IPS DF 19.7 (cell line): ENCODE measurements at places on chromosomes 4 and X.

DNA sequence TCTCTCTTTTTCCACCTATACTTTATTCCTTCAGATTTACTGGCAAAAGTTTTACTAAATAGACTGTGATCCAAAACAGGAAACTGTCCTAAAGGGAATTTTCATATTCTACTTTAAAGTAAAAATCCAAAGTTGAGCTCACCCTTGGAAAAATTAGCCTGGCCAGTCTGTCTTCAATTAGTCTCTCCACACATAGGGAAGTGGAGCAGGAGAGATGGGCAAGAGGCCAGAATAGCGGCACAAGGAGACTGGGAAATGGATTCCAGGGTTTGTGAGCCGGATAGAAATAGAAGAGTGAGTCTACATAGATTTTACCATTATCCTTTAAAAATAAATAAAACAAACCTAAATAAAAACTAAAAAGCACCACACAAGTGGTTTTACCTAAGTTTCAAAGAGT, 16.2 kb upstream of the FRMD7 start:
- DNase-seq = no peak

DNA sequence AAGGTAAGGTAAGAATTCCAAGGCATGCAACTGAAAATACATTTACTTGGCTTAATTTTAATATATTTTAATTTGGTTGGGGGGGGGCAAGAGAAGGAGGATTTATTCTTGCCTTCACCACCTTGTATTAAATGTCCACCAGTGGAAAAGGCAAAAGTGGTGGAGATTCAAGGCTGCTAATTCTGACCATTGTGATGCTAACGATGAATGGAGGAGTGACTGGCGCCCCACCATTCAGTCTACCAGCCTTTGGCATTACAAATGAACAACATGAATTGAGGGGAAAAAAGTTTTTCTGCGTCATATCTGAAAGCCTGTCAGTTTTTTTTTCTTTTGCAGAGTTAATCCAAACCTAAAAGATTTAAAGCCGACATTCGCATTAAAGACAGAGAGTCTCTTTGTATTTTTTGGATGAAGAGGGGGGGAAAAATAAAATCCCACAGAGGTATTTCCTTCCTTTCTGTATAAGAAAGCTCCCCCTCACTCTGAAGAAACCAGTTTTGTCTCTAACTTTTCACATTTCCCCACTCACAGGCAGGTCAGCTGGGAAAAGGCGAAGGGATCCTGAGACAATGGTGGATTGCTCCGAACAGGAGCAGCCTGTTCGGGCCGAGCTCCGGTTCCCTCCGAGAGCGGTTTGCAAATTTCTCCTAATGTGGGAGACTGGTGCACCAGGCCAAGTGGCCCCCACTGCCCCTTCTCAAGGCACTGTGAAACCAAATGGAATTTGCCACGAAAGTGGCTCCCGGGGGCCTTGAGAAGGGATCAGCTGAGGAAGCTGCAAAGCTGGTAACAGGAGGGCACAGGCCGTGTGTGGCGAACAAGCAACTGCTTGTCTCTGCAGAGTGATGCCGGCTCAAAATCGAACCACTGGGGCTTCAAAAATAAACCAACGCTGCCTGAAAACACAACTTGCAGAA, 28.1 kb downstream of the SHISA3 start:
- no peak for DNase-seq

DNA sequence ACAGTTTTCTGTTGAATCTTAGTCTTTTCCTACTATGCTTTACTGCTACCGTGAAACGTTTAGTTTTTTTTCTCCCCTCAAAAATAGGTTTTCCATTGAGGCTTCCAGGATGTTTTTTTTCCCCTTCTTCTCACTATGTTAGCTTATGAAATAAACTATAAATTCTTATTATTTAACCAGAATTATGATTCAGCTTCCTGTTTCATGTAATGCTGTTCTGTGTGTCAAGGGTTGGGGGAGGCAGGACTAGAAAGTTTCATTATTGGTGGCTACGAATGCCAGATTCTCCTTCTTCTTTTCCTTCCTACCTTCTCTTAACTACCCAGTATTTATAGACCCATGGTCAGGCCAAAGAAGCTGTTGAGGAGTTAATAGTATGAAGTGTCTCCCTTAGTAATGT, 11.8 kb downstream of the CLCN5 start:
- DNase-seq = no peak

- DNase-seq = no peak
These were observed 17.9 kb upstream of the HERC6 start for GRCh38 chr4:88360791-88361190.

DNA sequence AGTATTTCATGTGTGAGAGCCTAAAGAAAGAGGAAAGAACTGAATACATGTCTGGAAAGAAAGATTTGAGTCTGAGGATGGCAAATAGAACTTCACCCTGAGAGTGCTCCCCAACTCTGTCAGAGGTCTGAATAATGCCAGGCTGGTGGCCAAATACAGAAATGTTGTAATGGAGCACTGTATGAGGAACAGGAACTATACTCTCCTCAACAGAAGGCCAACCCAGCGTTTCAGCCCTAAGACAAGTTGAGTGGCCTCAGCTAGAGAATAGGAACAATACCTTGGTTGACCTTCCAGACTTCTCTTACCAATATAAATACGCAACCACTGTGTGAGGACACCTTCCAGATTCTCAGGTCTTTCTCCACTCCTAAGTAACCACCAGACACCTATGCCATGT, 94.5 kb upstream of the STIM2 start:
- no peak for DNase-seq

GRCh38 chrX:72346302-72346949, 40.7 kb upstream of the CITED1 start:
- DNase-seq = no peak

GRCh38 chr4:19579608-19580007, 672.1 kb upstream of the SLIT2 start:
- no peak for DNase-seq

DNA sequence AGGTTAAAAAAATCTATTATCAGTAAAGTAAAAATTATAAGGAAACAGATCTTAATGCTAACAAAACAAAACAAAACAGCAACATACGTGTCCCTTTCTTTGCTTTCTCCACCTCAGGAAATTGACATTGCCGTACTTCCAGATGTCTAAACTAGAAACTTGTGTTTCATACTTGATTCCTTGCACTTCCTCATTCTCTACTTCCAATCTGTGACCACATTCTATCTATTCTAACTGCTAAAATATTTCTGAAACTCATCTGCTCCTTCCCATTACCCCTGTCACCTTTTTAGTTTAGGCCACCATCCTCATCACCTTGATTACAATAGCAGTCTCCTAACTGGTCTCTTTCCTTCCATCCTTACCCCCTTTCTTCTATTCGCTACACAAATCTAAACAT, 22.5 kb upstream of the RPA4 start:
- no peak for DNase-seq

GRCh38 chrX:118528071-118528737, 32.6 kb downstream of the DOCK11 start:
- no peak for DNase-seq

- DNase-seq = no peak
These were observed 32.3 kb upstream of the BBS12 start for GRCh38 chr4:122700178-122700725.

GRCh38 chrX:79266702-79267101, 100.4 kb downstream of the ITM2A start:
- no peak for DNase-seq

DNA sequence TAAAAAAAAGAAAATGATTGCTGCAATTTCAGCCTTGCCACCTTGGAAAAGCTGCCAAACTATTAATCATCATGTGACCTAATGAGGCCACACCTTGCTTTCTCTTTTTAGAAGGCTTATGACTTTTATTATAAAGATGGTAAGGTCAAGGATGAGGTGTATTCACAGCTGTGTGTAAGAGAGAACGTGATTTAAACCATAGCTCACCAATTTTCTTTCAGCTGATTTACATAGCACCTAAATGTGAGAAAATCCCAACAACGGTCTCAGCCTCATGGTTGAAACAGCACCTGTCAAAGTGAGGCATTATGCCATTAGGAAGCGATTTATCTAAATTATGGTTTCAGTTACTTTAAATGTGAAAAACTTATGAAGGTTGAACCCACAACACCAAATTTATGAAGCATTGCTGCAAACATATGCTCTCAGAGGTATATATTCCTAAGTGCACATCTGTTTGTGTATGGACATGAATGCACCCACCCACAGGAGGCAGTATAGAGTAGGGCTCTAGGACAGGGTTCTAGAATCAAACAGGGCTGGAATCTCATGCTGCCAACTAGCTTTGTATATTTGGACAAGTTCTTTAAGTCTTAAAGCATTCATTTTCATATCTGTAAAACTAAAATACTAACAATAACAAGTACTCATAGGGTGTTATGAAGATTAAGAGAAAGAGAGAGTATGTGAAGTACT, 40.7 kb downstream of the ANXA3 start:
- DNase-seq = no peak

DNA sequence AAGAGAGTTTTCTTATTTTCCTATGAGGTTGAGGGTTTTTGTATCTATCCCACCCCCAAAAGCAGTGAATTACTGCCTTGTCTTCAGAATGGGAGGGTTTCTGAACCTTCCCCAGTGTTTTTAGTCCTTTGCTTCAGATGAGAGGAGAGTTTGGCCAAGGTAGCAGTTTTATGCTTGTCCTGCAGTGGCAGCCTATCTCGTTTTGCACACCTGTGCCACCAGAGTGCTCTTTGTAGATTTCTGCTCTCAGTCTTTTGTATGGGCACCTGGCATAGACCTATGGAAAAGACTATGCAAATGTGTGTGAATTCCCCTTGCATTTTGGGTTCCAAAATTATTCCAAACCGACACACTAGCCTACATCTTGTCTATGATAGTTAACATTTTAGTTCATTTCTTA, 5.8 kb downstream of the TBC1D19 start:
- no peak for DNase-seq

- no peak for DNase-seq
These were observed 57.8 kb upstream of the XAGE1B start for GRCh38 chrX:52574416-52575275.

GRCh38 chrX:31036895-31037294, 34.9 kb downstream of the FTHL17 start:
- peak; percentile 23 for DNase-seq

GRCh38 chr4:6008766-6009385, 9.4 kb downstream of the C4orf50 start:
- no peak for DNase-seq
